ENCODE measurements at places on chromosomes 7 and 10.

DNA sequence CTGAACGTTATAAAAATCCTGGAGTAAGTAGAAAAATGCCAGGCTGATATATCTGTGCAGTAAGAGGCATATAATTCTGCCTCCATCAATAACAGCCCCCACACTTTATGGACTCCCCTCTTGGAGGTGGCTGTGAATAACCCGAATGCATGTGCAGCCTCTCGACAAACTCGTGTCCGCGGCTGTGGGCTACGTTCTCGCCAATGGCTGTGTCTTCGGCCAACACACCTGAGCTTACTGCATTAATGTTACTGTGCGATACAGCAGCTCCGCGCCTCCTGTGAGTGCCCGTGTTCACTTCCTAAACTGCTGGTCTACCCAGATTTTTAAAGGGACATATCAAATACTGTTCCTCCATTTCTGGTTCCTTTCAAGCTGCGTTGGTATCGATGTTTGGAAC lies 209.4 kb downstream of the ADARB2 start:
- DNase-seq = no peak

DNA sequence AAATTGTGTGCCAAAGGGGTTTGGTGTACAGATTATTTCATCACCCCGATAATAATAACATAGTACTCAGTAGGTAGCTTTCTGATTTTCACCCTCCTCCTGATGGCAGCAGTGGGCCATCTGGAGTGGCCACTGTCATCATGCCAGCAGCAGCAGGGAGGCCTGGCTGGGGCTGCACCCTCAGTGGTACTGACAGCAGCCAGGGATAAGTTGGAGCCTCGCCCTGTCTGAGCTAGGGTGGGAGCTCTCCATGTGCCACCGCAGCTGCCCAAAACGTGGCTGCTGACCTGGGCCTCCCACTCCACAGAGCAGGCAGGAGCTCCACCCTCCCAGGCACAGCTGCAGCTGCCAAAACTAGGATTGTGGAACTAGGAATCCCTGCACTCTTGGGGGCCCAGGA lies 700.8 kb upstream of the KCND2 start:
- no peak for DNase-seq

- DNase-seq = no peak
Observed at GRCh38 chr7:2544541-2545188, 10.7 kb downstream of the BRAT1 start.

DNA sequence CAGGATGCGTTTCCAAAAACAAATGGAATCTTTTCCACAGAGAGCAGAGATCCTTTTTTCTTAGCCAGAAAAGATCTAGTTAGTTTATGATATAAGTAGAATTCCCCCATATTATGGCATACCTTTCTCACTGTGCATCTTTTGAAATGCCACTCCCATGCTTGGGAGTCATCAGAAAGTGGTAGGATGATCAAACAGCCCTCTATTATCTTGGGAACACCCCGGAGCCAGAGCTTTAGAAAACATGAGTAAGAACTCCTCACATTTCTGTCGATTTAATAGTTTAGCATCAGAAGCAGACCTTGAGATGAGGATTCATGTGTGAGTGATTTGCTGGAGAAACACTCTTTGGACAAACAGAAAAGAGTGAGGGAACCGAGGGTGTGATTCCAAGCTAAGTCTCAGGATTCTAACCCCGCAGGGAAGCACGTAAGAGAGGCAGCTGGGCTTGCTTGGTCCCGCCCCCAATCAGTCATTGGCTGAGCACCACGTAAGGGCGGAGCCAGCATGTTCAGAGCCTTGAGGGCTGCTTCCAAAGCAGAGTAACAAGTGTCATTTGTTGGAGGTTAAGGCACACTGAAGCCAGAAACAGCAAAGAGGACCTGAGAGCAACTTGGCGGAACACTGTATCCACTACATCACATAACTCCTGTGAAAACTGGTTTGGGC lies 43.7 kb upstream of the NXPH1 start:
- peak; percentile 8 for DNase-seq

DNA sequence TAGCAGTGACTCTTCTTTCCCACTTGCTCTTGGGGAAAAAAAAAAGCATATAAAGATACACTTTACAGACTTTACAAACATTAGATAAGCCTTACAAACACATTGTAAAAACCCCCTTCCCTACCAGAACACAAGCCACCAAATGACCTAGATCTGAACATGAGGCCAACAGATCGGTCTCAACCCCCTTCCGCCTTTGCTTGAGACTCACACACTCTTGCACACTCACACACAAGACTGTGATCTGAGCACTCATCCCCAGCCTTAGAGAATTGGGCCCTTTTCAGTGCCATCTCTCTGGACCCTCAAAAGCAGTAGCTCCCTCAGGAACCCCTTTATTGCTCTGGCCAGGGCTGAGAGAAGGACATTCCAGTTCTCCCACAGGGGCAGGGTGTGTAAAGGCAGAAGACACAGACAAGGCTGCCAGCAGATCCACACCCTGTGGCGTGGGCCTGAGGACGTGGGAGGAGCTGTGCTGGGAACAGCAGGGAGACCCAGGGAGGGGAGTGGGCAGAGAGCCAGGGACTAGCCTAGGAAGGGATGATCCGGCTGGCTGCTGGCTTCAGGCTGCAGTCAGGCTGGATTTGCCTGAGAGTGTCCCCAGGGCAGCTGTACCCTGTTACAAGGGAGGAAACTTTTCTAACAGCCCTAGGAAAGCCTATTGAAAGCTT lies 206.7 kb downstream of the KIAA1217 start:
- peak; percentile 39 for DNase-seq

DNA sequence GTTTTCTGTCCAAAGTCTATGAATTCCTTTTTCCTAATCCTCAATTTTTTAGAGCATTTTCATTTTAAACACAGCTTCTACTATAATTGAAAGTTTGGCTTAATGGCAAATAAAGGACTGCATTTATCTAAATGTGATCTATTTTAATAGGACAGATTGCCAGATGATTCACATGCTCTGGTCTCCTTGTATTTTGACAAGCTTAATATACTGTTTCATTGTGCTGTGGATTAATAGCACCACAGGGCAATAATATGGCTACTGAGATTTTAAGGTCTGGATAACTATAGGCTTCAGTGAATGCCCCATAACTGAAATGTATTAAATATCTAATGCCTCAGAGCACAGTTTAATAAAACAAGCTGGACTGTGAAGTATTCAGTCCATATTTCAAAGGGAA lies 1362.8 kb downstream of the XPNPEP1 start:
- DNase-seq = no peak

- no peak for DNase-seq
Observed at GRCh38 chr7:50676740-50677637, 105.7 kb downstream of the GRB10 start.

DNA sequence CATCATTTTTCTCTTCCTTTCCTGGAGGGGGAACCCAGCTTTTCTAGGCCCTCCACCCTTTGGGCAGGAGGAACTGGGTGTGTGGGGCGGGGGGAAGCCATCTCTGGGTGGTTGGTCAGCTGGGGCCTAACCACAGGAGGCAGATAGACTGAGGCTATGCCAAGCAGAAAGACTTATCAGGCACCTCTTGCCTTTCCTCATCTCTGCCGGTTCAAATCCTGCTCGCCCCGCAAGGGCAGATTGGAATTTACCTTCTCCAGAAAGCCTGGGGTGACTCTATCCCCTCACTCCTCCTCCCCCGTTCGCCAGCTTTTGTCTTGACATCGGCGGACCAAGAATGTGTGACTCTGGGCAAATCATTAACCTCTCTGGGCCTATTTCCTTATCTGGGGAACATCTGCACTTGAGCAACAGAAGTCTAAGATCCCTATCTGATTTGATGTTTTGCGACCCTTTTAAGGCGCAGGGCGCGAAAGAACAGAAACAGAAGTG lies 584 bp upstream of the GARS1 start:
- DNase-seq = no peak

DNA sequence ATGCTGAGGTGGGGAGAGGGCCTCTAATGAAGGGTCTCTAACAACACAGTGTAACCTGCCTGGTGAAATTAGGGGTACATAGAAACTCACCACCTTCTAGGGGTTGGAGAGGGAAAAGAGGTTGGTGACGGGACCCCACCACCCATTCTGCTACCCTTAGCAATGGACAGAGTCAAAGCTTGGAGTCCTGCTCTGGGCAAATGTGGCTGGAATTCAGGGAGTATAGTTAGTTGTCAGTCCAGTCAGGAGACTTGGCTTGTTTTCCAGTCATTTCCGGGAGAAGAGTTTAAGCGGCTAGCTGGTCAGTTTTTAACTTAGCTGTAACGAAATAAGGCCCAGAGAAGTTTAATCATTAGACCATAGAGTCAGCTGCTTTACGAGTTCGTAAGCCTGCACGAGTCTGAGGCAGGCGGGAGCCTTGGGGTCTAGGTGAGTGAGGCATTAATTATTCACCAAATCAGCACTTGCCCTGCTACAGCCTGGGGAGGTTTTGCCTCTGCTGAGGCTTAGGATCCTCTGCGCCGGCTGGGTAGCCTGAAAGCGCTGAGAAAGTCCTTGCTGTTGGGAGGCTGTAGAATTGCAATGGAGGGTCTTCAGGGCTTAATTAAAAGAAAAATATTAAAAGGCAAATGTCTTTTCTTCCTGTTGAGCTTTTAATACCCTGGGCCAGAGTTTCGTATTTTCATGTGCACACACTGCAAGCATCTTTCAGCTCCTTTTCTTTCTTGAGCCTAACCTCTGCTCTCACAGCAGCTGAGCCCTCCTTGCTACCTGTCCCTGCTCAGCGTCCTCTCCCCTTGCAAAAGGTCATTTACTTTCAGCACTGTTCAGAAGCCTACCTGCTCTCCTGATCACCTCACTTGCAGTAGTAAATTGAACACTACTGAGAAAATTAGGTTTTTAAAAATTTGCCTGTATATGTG lies 1.5 kb upstream of the LAMB1 start:
- peak; percentile 76 for DNase-seq

DNA sequence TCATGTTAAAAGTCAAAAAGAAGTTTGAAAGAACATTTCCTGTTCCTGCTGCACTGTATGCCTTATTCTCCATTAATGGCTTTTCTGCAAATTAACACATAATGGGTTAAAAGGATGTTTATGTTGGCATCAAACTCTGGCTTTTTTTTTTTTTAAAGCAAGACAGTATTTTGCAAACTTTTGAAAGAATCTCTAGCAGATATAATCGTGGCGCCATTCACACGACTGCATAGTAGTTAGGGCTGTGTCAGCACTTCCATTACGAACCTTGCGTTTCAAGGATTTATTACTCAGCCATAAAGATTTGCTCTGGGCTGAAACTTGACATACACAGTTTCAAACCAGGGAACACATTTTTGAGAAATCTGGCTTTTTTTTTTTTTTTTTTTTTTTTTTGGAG lies 207.8 kb downstream of the DYNC1I1 start:
- DNase-seq = peak; percentile 18

DNA sequence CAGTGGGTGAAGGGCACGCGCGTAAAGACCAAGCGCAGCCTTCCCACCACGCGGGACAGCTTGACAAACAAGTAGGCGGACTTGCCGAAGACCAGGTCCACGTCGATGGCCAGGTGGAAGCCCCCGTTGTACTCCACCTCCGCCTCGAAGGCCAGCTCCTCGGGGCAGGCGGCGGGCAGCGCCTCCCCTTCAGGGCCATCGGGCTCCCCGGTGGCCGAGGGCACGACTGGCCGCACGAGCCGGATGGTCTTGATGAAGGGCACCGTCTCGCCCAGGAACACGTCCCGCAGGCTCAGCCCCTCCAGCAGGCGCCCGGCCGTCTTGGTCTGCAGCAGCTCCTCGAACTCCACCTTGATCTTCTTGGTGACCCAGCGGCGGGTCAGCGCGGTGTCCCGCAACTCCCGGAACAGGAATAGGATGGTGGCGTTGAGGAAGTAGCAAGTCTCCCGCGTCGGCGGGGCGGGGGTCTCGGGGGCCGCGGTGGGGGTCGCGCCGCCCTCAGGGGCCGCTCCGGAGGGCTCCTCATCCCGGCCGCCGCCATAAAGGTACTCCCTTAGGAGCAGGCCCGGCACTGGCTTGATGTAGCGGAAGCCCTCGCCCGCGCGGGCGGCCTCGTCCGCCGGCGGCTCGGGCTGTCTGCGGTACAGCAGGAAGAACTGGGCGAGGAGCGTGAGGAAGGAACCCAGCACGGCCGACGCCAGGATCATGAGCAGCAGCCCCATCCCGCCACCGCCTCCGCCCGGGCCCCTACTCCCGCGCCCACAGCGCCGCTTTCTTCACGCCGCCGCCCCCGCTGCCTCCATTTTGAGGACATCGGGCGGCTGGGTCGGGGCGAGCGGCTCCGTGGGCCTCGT lies 507 bp downstream of the PDZD8 start:
- no peak for DNase-seq

DNA sequence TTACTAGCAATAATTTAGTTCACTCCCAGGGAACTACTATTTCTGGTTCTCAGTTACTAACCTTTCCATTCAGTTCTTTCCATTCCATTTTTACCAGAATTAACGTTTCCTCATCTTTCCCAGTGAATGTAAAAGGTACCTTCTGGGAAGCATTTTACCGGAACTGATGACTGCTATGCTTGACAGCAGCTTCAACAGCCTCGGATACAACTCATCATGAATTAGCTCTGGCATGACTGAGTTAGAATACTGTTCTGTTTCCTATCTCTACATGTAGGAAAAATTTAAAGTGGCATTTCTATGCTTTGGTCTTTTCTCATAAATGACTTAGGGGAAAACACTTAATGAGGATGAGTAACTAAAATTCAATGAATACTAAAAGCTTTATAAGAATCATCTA lies 18.6 kb downstream of the TAS2R41 start:
- DNase-seq = no peak

DNA sequence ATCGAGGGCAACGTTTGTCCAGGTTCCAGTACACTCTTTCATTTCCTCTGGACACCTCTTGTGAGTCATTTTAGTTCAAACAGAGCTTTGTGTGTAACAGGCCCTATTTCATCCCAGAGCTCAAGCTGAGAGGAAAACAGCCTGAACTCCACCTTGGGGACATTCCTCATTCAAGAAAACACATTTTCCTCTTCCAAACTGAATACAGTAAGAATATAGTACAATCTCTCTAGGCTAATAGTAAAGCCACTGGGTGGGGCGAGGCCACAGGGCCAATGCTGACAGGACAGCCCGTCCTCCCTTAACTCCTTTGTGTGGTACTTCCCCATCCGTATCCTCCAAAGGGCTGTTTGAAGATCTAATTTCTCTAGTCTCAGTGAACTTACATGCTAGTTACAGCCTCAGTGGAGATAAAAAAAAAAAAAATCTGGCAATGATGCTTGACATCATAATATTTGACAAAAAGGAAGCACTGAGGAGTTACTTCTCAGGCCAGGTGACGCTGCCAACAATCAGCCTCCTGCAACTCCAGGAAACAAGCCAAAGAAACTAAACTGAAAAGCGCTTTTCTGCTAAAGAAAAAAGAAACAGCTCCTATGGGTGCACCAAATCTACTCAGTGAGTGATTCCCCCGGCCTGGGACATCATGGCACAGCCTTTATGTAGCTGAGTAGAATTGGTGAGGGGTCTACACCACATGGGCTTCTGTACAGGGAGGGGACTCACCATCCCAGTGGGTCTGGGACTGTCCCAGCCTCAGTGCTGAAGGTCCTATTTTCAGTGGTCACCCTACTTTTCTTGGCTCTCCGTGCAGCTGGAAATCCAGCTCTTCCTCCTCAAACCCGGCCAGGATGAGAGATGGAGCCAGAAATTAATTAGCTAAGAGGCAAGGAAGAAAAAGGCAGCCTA lies 238.2 kb upstream of the NEBL start:
- DNase-seq = no peak

- no peak for DNase-seq
Observed at GRCh38 chr10:31426401-31426800, 107.4 kb downstream of the ZEB1 start.

- no peak for DNase-seq
Observed at GRCh38 chr10:69290993-69291392, 12.7 kb downstream of the HK1 start.
